ENCODE measurements at places on chromosomes 5 and 9.

DNA sequence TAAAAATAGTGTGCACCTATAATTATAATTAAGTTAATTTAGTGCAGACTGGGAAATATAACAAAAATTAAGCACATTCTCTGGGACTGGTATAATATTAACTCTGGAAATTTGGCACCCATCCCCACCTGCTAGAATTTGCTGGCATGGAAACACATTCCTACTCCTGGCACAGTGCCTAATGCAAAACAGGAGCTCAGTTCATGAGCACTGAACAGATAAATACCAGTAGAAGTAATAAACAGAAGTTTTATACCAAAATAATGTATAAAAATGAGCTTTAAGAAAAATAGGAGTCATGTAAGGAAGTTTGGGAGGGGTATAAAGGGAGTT, 23.7 kb upstream of the NPR3 start:
- no peak for DNase-seq

DNA sequence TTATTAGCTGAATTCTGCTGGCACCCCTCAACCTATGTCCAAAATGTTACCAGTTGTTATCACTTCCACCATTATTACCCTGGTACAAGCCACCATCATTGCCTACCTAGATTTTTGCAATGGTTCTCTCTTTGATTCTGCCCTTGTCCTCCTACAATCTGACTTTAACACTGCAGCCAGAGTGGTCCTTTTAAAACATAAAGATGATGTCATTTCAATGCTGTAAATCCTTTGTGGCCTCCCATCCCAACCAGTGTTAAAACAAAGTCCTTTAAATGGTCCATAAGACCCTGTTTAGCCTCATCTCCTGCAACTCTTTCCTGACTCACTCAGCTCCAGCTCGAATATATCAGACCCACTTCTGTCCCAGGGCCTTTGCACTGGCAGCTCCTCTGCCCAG, 54.9 kb upstream of the FSTL4 start:
- no peak for DNase-seq

- no peak for DNase-seq
Observed at GRCh38 chr9:7783635-7784063, 15.9 kb downstream of the DMAC1 start.

GRCh38 chr5:131206772-131207171, 36.0 kb downstream of the LYRM7 start:
- DNase-seq = no peak

DNA sequence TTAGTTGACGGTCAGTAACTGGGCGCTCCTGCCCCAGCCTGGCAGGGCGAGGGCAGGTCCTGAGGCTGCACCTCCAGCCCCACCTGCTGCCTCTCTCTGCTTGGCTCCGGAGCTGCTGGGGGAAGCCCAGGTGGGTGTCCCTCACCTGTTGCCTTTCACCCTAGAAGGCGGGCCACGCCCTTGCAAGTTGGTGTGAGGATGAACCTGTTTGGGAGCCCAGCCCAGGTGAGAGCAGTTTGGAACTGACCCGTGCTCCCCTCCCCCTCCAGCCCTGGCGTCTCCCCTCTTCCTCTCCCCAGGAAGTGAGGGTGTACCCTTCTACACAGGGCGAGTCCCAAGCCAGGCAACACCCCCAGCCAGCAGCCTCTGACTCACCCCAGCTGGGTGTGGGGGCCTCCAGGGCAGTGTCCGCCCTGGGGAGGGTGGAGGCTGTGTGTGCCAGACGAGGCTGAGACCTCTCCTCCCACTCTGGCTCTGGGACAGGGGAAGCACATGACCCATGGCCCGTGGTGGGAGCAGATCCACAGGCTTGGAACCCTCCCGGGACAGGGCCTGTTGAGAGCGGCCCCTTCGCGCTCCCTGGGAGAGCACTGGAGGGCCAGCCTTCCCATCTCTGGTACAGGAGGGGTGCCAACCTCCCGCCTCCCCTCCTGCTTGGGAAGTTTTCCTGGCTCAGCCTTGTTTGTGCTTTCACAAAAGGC, 10.4 kb downstream of the LRRC8A start:
- peak; percentile 54 for DNase-seq

DNA sequence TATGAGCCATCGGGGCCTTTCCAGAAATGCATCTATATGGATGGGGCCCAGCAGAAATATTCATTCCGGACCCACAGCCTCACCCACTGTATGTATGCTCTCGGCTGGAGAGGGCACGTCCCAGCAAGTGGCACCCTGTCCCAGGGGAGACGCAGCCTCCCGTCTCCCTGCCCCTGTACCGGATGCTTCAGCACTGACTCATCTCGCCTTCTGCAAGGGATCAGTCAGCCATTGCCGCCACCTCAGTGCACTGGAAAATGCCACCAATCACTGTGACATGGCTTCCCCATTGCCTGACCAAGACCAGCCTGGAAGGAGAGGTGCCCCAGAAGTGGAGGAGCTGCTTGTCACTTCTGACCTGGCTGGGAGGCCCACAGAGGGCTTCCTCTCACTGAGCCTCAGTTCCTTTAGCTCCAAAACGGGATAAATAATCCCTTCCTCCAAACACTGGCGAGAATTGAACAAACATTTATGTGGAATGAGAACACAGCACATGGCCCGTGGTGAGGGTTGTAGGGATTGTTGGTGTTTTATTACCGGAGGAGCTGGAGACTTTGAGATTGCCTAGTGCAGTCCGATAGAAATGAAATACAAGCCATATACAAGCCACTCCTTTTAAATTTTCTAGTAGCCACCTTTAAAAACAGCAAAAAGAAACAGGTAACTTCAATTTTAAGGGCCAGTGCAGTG, 43.9 kb upstream of the ORM1 start:
- DNase-seq = peak; percentile 97

DNA sequence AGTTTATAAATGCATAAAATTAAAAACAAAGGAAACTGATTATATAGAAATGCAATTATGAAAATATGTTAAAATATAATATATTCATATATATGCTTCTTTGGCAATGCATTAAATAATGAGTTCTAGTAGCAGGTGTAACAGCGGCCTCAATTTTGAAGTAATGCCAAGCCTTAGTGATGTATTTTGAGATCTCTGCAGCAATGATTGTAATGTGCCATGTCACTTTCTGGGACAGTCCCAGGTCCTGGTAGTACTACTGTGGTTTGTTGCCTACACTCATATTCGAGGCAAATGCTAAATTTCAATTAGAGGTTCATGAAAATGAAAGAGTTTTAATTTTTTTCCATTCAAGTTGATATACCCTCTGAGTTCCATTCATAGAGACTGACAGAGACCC, 75.8 kb upstream of the ORM1 start:
- DNase-seq = no peak

DNA sequence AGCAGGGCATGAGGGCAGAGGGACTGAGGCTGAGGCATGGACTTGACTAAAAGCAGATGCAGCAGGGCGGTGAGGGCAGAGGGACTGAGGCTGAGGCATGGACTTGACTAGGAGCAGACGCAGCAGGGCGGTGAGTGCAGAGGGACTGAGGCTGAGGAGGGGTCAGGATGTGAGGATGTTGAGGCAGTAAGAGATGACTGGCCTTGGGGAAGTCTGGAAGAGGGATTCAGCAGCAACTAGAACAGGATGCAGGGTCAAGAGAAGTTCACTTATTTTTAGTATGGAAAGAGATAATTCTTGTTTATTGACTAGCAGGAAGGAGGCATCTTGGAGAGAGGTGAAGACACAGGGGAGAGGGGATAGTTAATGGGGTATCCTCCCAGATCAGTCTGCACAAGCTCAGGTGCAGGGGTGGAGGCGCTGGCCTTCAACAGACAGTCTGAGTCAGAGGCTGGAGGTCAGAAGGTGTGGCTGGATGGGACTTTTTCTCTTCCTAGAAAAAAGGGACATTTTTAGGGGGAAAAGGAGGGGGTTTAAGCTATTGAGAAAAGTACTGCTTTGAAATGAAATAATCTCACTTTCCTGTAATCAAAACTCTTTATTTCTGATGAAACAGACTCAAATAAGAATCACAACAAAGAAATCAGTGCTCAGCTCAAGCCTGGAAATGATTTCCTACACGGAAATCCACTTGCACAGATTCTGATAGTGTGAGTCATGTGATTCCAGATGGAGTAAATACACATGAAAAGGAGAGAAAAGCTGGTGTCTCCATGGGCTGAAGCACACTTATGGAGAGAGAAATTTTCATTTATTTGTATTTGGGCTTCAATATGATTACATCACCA, 130.9 kb downstream of the PALM2AKAP2 start:
- peak; percentile 46 for DNase-seq

DNA sequence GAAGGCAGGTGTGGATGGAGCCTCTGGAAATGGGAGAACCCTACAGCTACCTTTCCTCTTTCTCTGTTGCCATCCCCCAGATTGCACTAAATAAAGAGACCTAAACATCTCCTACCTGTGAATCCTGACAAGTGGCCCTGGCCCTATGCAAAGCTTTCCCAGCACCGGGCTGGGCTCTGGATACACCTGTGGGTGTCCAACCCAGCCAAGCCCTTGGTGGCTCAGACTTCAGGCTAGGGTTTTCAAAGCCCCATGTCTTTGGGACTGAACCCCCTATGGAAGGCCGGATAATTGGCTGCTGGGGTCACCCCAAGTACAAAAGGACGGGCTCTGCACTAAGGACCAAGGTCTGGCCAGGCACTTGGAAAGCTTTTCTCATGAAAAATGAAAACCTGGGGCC, 44.1 kb upstream of the IPPK start:
- no peak for DNase-seq

- no peak for DNase-seq
Observed at GRCh38 chr5:96627792-96628398, 34.3 kb upstream of the CAST start.

- DNase-seq = no peak
Observed at GRCh38 chr5:58088941-58089340, 370.9 kb downstream of the PLK2 start.

DNA sequence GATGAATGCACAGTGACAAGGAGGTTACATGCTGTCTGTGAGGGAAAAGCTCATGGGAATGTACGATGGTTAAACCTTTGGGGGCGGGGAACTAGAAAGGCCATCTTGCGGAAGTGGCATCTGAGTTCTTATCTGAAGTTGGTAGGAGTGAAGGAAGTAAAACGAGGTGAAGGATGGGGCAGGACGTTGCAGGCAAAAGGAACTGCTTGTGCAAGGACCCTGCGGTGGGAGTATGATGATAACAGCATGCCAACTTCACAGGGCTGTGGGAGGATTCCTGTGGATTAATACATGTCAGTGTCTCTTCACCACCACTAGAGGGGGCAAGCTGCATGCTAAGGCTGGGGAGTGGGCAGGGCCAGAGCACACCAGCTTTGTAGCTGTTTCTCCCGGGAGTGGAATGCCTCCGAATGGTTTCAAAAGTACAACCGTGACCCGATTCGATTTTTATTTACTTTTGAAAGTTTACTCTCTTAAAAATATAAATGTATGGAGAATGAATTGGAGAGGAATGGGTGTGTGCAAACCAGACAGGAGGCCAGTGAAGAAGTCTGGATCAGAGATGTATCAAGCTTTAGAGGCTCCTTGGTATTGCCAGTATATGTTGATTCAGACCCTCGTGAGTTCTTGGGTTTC, 62.5 kb downstream of the CYFIP2 start:
- peak; percentile 67 for DNase-seq

DNA sequence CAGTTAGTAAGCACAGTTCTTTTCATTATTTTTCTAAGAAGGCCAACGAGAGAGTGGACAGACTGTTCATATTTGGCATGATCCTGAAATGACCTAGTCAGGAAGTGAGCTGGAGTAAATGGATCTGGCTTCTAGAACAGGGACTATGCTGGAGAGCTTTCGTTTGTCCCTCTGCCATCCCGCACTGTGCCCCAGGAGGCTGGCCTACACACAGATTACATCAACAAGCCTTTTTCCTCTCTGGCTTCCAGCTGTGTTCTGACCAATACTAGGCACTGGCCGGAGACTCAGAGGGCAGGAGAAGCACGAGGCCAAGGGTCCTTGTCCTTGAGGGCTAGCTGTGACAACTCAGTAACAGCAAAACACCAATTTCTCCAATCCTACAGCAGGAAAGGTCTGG, 127.8 kb downstream of the MED27 start:
- no peak for DNase-seq

- DNase-seq = no peak
Observed at GRCh38 chr9:124502711-124503702, 4.2 kb downstream of the NR5A1 start.

DNA sequence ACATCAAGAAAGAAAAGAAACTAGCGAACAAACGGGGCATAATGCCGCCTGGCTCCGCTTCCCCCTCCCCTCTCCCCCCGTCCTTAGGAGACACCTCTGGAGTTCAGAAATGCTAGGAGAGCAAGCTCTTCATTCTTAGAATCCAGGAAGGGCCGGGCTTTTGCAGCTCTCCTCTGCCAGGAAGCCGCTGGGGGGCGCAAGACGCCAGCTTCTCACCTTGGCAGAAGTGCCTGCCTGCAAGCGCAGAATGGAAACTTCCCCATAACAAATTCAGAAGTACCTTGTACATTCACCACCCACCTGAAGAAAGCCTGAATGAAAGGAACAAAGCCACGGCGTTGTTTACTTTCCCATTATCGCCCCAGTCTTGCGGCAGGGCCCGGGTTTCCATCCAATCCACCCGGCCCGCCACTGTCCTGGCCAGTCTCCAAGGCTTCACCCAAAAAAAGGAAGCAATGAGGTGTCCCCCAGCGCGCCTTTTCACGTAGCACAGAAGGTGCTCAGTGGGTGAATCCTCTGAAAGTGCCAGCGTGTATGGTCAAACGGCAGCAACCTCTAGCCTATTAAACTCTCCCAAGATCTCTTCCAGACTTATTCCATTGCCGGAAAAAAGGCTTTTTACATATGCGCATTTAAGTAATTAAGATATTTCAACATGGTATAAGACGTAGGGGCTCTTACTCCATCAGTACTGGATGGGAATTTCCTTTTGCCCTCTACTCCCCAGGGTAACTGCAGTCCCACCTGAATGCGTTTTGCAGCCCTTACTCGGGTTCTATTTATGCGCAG, 1.6 kb upstream of the GADD45G start:
- DNase-seq = peak; percentile 49

- peak; percentile 99 for DNase-seq
Observed at GRCh38 chr5:142821733-142822487, 51.7 kb downstream of the ARHGAP26 start.

DNA sequence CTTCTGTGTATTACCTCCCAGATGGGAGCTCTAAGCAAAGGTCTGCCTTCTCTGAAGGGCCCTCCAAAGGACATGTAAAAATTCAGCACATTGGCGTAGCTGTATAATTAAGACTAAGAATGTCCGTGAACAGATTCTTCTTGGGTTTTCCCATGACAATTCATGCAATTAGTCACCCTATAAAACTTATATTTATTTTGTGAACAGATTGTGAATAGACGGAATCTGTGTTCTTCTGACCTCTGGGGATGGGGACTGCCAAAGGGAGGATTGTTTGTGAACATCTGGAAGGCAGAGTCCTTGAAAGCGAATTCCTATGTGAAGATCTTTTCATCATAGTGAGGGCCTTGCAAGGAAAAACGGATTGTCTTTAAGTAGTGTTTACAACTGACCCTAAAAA, 111.3 kb downstream of the EGFLAM start:
- no peak for DNase-seq

DNA sequence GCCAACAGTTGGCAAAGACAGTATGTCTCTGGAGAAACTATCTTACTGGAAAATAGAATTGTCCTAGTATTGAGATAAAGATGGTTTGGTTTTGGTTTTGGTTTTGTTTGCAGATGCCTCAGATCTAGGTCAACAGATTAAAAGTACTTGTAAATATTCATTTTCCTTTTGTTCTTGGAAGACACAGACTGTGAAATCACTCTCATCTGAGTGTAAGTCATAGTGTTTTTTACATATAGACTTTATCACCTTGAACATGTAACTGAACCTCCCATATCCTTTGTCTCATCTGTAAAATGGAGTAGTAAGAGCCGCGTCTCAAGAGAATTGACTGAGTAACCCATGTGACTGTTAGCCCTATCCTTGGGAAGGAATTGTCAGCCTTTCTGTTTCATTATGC, 34.3 kb downstream of the MAP3K1 start:
- DNase-seq = no peak

Measured in RCC 7860 (cell line).